ENCODE measurements at places on chromosomes 11 and 22.

- DNase-seq = no peak
Observed at GRCh38 chr22:37824674-37825641, 1.8 kb downstream of the GALR3 start.

- DNase-seq = no peak
Observed at GRCh38 chr22:31956360-31956759, 12.0 kb downstream of the YWHAH start.

DNA sequence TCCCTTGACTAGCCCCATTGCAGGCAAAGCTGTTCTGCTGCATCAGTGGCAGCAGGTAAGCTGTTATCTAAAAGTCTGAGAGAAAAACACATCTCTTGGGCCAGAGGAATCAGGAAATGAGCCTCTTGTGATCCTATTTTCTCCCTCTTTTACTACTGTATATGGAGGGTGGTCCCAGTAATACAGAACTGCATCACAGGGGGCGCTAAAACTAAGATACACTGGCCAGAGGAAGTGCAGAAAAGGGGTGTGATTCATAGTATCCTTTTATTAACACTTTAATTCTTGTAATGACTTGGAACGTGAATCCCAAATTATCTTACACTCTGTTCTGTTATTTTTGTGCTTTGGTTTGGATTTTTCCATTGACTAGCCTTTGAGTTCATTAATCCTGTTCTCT, 8.8 kb upstream of the MED17 start:
- no peak for DNase-seq

GRCh38 chr11:104148706-104149105, 15.2 kb downstream of the PDGFD start:
- no peak for DNase-seq

DNA sequence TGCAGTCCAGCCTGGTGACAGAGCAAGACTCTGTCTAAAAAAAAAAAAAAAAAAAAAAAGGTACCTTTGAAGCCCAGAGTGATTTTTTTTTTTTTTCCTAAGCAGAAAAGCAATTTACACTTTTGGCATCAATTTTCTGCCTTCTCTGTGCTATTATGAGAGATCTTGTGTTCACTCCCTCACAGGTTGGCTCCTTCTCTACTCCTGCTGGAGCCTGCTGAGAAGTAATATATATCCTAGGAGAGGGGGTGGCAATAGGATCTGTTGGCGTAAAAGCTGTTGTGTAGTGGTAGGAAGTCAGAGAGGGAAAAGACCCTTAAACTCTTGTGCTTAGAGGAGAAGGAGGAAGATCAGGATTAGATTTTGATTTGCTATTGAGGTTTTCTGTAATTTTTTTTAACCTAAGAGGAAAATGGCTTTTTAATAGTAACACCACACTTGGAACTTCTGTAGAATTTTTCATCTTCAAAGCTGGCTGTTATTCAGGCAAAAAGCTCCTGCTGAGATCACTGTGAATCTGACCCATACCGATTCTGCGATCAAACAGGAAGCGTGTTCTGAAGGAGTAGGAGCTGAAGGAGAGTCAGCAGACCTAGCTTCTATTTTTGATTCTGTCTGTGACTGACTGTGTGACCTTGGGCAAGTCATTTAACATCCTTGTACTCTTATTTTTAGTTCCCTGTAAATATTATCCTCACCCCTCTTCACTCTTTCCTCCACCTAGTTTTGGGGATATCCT, 77.7 kb downstream of the TRIM44 start:
- no peak for DNase-seq

GRCh38 chr11:61959114-61959513, 8.3 kb downstream of the FTH1 start:
- no peak for DNase-seq

DNA sequence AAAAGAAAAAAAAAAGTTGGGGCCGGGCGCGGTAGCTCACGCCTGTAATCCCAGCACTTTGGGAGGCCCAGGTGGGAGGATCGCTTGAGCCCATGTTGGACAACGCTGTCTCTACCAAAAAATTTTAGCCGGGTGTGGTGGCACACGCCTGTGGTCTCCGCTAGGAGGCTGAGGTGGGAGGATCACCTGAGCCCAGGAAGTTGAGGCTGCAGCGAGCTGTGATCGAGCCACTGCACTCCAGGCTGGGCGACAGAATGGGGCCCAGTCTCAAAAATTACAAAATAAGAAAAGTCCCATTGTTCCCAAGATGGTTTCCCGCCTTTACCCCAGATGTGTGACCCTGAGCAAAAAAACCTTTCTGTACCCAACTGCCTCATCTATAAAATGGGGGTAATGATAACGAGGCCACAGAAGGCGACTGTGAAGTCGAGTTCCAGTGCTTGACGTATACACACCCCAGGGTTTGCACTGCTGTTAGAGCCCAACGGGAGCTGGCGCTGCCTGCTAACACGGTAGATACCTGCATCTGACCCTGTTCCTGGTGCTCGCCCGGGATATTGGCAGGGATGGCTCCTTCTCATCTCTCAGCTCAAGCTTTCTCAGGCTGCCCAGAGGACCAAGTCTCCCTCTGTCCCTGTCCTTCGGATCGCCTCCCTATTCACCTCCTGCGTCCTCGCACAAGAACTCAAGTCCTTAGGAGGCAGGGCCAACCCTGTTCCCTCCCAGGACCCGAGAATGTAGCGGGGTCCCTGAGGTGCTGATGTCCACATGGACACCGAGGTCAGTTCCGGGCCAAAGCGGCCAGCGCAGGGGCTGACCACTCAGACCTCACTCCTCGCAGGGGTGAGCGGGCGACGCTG, 1.1 kb upstream of the RPLP2 start:
- no peak for DNase-seq

DNA sequence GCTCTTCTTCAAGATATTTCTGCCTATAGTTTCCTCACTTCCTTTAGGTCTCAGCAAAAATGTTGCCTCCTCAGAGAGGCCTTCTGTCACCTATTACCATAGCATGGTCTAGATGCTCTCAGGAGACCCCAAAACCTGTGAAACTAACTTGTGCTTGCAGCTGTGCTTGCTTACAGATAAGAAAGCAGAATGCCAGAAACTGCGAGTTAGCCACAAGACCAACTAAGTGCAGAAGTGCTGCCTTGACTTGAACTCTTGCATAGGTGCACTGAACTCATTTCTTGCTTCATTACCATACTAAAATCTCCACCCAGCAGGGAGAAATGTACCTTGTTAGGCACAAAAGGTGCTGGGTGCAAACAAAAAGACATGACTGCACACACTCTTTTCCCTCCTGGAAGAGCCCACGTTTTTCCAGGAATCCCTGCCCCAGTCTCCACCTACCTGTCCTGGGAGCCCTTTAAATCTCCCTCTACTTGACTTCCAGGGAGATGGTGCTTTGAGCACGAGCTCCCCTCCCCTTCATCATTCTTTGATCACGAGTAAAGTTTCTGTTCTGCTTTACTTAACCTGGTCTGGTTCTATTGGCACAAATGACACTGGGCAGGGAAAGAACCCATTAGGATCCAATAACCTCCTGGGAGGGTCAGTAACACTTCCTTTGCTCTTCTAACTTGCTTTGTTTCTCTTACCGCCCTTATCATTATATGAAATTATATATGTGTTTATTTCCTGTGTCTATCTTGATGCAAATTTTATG, 137.7 kb upstream of the DDI1 start:
- DNase-seq = no peak

GRCh38 chr11:111603611-111604130, 1.4 kb downstream of the SIK2 start:
- DNase-seq = no peak

GRCh38 chr11:29432719-29433325, 584.0 kb downstream of the KCNA4 start:
- no peak for DNase-seq

DNA sequence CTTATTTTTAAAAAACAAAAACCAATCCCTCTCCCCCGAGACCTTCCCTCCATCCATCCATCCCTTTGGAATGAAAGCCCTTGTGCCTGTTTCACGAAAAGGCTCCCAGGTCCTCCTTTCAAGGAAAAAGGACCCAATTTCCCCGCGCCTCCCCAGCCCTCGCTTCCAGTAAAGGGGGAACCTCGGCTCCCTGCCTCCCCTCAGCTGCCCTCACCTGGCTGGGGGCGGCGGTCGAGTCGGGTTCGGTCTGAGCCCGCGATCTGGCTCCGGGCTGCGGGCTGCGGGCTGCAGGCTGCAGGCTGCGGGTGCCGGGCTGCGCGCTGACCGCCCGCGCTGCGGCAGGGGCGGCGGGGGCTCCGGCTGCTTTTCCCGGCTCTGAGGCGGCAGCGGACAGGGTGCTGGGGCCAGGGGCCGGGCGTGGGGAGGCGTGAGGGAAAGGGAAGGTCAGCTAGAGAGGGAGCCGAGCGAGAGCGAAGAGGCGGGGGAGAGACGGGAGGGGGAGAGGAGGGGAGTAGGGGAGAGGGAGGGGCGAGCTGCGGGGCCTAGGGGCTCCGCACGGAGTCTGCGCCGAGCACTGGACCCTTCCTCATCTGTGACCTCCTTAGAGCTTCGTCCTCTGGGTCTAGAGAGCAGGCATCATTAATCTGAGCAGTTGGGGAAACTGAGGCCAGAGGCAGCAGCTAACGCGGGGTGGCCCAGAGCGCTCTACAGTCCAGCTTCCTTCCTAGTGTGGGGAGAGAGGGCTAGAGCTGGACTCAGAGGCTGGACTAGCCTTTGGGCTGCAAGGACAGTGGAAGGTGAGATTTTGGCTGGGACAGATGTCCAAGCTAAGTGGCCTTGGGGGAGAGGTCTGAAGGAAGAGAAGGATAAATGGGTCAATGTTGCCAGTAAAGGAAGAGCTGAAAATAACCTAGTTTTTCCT, at the start of gene C1QTNF4:
TSS of gene C1QTNF4 (minus strand) at position 478 of the 922 bp plus-strand sequence. CDS start 3,601 bp downstream, outside the sequence.
- no peak for DNase-seq

GRCh38 chr11:20658135-20658534, 11.3 kb upstream of the NELL1 start:
- no peak for DNase-seq

DNA sequence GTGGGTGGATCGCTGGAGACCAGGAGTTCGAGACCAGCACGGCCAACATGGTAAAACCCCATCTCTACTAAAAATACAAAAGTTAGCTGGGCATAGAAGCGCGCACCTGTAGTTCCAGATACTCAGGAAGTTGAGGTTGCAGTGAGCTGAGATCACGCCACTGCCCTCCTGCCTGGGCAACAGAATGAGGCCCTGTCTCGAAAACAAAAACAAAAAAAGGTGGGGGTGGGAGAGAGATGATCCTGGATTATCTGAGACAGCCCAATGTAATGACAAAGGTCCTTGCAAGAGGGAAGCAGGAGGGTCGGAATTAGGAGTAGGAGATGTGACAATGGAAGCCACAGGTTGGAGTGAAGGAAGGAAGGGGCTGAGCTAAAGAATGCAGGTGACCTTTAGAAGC, 87.6 kb upstream of the APOA1 start:
- DNase-seq = no peak

GRCh38 chr11:18749681-18750319, 23.8 kb upstream of the IGSF22 start:
- no peak for DNase-seq

DNA sequence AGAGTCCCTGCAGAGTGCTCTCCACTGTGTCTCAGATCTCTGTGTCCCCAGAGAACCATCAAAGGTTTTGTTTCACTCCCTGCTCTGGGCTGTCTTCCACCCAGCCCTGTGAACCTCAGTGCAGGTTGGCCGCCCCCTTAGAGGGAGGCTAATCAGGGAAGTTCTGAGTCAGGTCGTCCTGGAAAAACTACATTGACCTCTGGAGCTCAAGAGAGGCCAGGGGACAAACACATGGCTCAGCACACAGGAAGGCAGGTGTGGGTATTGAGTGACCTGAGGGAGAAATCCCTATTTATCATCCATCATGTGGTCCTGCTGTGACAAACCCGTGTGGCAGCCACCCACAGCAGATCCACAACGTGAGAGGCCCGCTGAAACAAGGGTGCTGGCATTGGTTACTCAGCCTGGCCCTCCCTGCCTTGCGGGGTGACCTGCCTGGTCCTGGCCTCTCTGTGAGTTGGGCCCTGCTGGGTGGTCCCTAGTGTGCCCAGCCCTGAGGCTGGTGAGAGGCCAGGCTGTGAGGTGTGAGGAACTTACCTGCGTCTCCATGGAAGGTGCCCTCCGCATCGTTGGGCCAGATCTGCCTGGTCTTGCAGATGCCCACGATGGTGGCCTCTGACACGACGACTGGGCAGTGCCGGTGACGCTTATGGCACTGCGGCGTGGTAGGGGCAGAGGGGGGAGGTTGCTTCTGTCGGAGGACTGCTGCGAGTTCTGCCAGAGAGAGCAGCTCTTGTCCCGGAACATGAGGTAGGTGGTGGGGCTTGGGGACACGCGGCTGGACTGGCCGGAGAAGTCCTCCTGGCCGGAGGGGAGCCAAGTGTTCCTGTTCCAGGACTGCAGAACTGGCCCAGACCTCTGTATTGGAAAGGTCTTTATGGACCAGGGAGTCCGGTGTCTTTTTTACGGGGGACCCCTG, 669 bp upstream of the BCR start:
- DNase-seq = no peak

GRCh38 chr11:21484039-21484438, 708.8 kb upstream of the ANO5 start:
- DNase-seq = no peak

GRCh38 chr11:103994094-103994493, 42.3 kb upstream of the DDI1 start:
- no peak for DNase-seq

DNA sequence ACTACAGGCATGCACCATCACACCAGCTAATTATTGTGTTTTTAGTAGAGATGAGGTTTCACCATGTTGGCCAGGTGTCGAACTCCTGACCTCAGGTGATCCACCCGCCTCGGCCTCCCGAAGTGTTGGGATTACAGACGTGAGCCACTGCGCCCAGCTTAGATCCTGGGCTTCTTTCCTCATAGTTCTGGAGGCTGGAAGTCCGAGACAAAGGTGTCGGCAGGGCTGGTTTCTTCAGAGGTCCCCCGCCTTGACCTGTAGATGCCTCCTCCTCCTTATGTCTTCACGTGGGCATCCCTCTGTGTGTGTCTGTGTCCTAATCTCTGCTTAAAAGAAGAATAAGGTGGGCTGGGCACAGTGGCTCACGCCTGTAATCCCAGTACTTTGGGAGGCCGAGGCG, 44.2 kb upstream of the FBLN1 start:
- no peak for DNase-seq

DNA sequence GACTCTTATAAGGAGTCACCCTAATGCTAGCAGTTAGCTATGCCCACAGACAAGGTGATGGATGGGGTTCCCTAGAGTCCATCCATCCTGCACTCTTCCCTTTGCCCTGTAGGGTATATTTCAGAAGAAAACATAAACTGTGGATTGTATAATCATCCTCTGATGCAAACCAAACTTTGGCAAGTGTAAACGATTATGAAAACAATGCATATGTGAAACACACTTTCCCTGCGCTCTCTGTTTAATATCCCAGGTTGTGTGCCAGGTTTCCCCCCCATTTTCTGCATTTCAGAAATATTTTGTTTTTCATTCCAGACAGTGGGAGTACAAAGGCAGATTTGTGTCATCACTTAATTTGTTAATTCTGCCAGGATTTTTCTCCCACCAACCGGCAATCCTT, 110.0 kb downstream of the LDLRAD3 start:
- no peak for DNase-seq

GRCh38 chr11:79236541-79236971, 204.3 kb downstream of the TENM4 start:
- no peak for DNase-seq

- DNase-seq = no peak
Observed at GRCh38 chr22:36753120-36753802, 22.7 kb downstream of the IFT27 start.

GRCh38 chr11:44010789-44011251, 37.0 kb upstream of the ACCSL start:
- DNase-seq = no peak

- DNase-seq = no peak
Observed at GRCh38 chr11:2934021-2934550, 4.9 kb upstream of the PHLDA2 start.

GRCh38 chr11:69327741-69328191, 33.8 kb downstream of the MYEOV start:
- DNase-seq = no peak

- no peak for DNase-seq
Observed at GRCh38 chr11:40938002-40938401, 521.5 kb downstream of the LRRC4C start.
